ENCODE measurements at places on chromosomes 4 and X. TPM values are rescaled to one million over a fixed set of nuclear protein-coding genes. Genes with fewer than 3 reads are reported as not detected.

GRCh38 chrX:103616676-103617186, 9.0 kb downstream of the TCEAL3 start:
- no peak for DNase-seq

DNA sequence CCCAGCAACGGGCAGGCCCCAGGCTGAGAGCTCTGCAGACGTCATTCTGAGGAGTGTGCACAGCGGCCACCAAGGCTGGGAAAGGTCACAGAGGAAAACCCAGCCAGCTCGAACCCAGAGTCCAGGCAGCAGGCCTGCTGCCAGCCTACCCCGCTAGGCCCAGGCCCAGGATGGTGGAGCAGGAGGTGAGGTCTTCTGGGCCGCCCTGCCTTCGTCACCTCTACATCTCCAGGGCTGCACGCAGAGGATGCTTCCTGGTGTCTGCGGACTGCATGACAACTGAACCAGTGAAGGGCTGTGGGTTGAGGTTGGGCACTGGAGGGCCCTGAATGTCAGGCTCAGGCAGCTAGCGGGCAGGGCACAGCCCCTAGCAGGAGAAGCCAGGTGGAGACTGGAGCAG, 5.8 kb upstream of the ADRA2C start:
- no peak for DNase-seq

DNA sequence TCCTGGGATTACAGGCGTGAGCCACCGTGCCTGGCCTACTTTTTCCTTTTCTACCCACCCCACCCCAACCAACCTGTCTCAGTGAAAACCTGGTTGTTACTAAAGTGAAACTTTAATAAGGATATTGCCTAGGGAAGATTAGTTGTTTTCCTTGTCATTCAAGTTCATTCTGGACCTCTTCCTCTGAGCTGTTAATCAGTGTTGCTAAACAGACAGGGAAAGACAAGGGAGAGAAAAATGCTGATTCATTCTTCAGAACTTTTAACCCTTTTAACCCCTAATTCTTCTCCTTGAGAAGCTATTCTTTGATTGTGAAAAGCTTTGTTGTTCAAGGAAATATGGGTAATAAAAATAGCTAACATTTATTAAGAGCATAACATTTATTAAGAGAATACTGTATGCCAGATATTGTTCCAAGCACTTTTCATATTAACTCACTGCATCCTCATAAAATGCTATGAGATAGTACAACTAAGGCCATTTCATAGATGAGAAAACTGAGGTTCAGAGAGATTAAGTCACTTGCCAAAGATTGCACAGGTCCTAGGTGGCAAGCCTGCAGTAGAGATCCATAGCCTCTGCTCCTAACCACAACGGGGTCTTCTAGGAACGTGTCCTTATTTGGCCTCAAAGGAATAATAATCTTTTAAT, 34.8 kb downstream of the OSTC start:
- no peak for DNase-seq

DNA sequence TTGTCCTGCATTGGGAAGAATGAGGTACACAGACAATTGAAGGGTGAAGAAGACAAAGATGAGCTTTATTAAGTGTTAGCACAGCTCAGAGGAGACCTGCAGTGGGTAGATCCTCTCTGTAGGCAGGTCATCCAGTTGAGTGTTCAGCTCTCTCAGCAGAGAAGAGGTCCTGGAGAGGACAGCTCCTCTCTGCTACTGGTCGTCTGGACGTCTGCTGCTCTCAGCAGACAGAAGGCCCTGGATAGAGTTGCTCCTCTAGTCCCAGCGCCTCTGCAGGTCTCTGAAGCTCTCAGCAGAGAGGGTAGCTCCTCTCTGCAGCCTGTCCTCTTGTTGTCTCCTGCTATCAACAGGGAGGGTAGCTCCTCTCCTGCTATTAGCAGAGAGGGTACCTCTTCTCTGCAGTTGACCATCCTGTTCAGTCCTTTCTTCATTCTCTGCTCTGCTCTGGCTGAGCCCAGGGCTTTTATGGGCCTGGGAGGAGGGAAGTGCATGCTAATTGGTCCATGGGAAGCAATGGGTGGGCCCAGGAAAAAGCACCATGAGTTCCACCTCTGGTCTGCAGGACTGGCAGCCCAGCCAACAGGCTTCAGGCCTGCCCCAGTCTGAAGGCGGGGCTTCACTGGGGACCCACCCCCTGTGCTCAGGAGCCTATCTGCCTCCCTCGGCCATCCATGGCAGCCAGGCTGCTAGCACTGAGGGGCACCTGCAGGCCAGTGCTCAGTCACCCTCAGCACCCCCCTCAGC, 54.1 kb upstream of the IBSP start:
- no peak for DNase-seq

- no peak for DNase-seq
Measured at GRCh38 chr4:153061971-153062370, 125.8 kb downstream of the FHDC1 start.

- no peak for DNase-seq
Measured at GRCh38 chr4:98610926-98611676, 47.3 kb downstream of the TSPAN5 start.

DNA sequence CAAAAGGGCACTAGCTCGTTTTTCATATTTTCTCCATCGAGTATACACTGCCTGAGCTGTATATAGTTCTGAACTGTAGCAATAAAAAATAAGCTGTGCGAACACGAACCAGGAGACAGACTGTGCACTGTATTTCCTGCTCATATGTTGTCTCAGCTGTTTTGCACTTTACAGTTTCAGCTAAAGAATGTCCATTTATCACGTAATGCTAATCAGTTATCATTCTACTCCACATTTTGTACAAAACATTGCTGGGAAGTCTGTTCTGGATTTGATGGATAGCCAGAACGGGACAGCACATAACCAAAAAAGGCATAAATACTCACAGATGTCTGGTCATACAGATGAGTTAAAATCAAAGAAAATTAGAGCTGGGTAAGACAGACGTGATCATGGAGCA, 315.5 kb upstream of the ADGRL3 start:
- no peak for DNase-seq

Gene CCKAR
- total RNA-seq, result 0.44 TPM

Gene AMBN
- total RNA-seq, result not detected

Gene ARMCX2
- 8.3 TPM for total RNA-seq

All from mucosa of descending colon (tissue), 3 donors.